ENCODE measurements at places on chromosomes 11 and 22. TPM values are rescaled to one million over a fixed set of nuclear protein-coding genes. Genes with fewer than 3 reads are reported as not detected.

Gene DDIAS
- 4.0 TPM for total RNA-seq

Gene SERPING1
- total RNA-seq: 136 TPM

Gene PAMR1
- 38.3 TPM for total RNA-seq

Gene SCN3B
- 0.22 TPM for total RNA-seq

Gene SLN
- total RNA-seq: not detected

DNA sequence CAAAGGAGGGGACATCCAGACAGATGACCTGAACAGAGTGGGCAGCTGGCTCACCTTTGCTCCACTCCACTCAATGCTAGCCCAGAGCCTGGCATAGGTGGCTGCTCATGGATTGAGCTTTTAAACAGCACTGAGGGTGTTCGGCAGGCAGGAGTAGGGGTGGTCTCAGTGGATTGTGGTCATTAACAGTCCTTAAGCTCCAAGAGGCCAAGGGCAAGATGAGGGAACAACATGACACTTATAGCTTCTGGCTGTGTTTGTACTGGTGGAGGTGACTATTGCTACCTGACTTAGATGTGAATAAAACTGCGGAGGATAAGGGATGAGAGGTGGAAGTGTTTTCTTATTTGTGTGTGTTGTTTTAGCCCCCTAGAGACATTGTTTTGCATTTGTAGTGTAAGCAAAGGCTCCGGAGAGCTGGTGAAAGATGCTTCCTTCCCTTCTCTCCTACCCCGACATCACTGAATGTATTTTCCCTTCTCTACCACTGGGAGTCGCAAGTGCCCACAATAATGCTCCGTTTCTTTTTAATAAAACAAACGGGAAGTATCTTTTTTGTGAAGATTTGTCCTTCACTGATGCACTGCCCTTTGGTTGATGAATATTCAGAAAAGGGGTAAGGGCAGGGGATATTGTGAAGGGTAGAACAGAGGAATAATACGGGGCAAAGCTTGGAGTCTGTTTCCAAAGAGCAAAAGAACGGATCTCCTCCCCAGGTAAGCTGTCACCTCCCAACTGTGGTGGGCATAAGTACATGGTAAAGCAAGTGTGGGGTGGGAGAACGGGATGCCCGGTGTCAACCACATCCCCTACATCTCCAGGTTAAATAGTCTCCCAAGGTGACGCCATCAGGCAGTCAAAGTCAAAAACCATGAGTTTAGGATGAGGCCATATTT lies 27.5 kb upstream of the MTNR1B start:
- no peaks in the 10 kb centered on the region for H3K36me3 ChIP-seq
- peaks cover 9% of the 10 kb centered on the region for H3K27me3 ChIP-seq
- no peak for DNase-seq
- no peak overlapping the region for H3K27ac ChIP-seq

GRCh38 chr11:119432484-119433357 lies 9.7 kb upstream of the THY1 start:
- DNase-seq: no peak
- H3K27me3 ChIP-seq: peaks cover 3% of the 10 kb centered on the region

DNA sequence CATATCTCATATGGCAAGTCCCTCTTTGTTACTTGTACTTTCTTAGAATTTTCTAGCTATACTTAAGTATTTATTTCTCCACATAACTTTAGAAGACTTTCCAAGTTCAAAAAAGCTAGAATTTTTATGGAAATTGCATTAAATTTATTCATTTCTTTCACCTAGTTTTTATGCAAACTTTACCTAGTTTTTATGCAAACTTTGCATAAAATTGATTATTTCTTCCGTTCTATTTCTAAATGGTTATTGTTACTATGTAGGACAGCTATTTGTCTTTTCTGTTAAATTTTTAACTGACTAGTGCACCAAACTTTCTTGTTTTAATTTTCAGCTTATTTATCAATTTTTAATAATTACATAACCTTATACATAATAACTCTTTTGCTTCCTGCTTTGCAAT lies 3.2 kb upstream of the CREBZF start:
- DNase-seq: no peak
- H3K4me1 ChIP-seq: peaks cover 7% of the 10 kb centered on the region
- H3K27ac ChIP-seq: no peak overlapping the region
- no peaks in the 10 kb centered on the region for H3K27me3 ChIP-seq

DNA sequence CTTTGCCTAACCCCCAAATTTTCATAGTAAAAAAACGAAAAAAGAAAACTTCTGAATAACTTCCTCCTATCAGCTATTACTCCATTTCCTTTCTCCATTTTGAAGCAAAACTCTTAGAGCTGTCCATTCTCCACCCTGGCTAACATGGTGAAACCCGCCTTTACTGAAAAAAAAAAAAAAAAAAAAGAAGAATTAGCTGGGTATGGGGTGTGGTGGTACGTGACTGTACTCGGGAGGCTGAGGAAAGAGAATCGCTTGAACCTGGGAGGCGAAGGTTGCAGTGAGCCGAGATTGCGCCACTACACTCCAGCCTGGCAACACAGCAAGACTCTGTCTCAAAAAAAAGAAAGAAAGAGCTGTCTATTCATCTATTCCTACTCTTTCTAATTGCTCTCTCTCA lies 11.3 kb upstream of the NXF1 start:
- H3K27me3 ChIP-seq: no peaks in the 10 kb centered on the region
- no peak for DNase-seq
- H3K4me1 ChIP-seq: no peaks in the 10 kb centered on the region
- H3K4me3 ChIP-seq: no peak overlapping the region
- H3K36me3 ChIP-seq: peaks cover 26% of the 10 kb centered on the region

- peaks cover 15% of the 10 kb centered on the region for H3K4me1 ChIP-seq
- no peak for DNase-seq
Observed at GRCh38 chr11:57155838-57156607, 25.7 kb upstream of the LRRC55 start.

- H3K27ac ChIP-seq: no peak overlapping the region
- H3K4me3 ChIP-seq: no peak overlapping the region
- no peak for DNase-seq
Observed at GRCh38 chr22:47687776-47688175, 925.3 kb downstream of the TBC1D22A start.

- H3K27ac ChIP-seq: no peak overlapping the region
- H3K4me1 ChIP-seq: no peaks in the 10 kb centered on the region
- no peak overlapping the region for H3K4me3 ChIP-seq
Observed at GRCh38 chr22:17601031-17601430, 27.5 kb downstream of the ATP6V1E1 start.

GRCh38 chr22:25081409-25081824 lies 118.2 kb upstream of the CRYBB3 start:
- H3K27ac ChIP-seq: no peak overlapping the region
- H3K4me1 ChIP-seq: no peaks in the 10 kb centered on the region
- H3K36me3 ChIP-seq: no peaks in the 10 kb centered on the region
- no peak for DNase-seq
- H3K4me3 ChIP-seq: no peak overlapping the region
- H3K27me3 ChIP-seq: no peaks in the 10 kb centered on the region

GRCh38 chr22:37156686-37157435 lies 7.1 kb upstream of the IL2RB start:
- peaks cover 14% of the 10 kb centered on the region for H3K27me3 ChIP-seq
- H3K36me3 ChIP-seq: no peaks in the 10 kb centered on the region
- H3K27ac ChIP-seq: no peak overlapping the region
- no peaks in the 10 kb centered on the region for H3K4me1 ChIP-seq
- no peak for DNase-seq

GRCh38 chr11:102546923-102547471 lies 16.4 kb upstream of the MMP7 start:
- no peaks in the 10 kb centered on the region for H3K36me3 ChIP-seq
- H3K27me3 ChIP-seq: no peaks in the 10 kb centered on the region
- peaks cover 9% of the 10 kb centered on the region for H3K4me1 ChIP-seq
- no peak for DNase-seq
- H3K27ac ChIP-seq: no peak overlapping the region
- no peak overlapping the region for H3K4me3 ChIP-seq

DNA sequence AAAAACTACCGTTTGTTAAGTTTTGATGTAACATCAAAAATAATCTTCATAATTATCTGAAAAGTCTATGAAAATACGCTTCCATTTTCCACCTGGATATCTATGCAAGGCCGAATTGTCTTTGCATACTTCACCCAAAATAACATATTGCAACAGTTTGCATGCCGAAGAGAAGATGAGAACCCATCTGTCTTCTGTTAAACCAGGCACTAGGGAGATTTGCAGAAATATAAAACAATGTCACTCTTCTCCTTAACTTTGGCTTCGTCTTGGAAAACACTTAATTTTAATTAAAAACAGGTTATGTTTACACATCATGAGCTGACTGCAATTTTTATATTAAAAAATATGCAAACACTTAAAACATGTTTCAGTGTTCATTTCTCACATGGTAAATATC lies 1325.8 kb downstream of the TBC1D22A start:
- H3K4me3 ChIP-seq: no peak overlapping the region
- no peak overlapping the region for H3K27ac ChIP-seq
- no peak for DNase-seq
- H3K36me3 ChIP-seq: no peaks in the 10 kb centered on the region

DNA sequence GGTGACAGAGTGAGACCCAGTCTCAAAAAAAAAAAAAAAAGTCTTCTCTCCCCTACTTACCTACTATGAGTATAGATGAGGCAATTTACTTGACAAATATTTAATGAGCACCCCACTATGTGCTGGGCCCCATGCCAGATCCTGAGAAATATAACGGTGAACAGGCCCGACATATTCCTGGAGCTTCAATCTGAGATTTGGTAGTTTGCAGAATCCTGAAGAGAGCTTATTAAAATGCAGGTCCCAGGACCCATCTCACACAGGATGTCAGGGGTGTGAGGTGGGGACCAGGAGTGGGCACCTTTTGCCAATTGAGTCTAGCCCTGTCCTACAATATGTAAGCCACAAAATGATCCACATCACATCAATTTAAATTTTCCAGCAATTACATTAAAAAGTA lies 44.0 kb downstream of the KCNJ4 start:
- H3K36me3 ChIP-seq: no peaks in the 10 kb centered on the region
- H3K4me1 ChIP-seq: no peaks in the 10 kb centered on the region
- H3K4me3 ChIP-seq: no peak overlapping the region
- no peak overlapping the region for H3K27ac ChIP-seq

GRCh38 chr22:19874307-19875060 lies 19.8 kb upstream of the GNB1L start:
- H3K36me3 ChIP-seq: no peaks in the 10 kb centered on the region
- H3K4me1 ChIP-seq: peaks cover 16% of the 10 kb centered on the region
- H3K4me3 ChIP-seq: no peak overlapping the region
- no peak overlapping the region for H3K27ac ChIP-seq
- peak; percentile 20 for DNase-seq
- H3K27me3 ChIP-seq: no peaks in the 10 kb centered on the region

GRCh38 chr11:129374993-129375750 lies 476 bp upstream of the BARX2 start:
- peak; percentile 67 for DNase-seq
- peak overlapping the region; percentile 79 for H3K4me3 ChIP-seq
- no peaks in the 10 kb centered on the region for H3K36me3 ChIP-seq

- peak overlapping the region; percentile 93 for H3K27ac ChIP-seq
- H3K4me3 ChIP-seq: peak overlapping the region; percentile 76
- no peaks in the 10 kb centered on the region for H3K36me3 ChIP-seq
- peaks cover 32% of the 10 kb centered on the region for H3K4me1 ChIP-seq
- no peak for DNase-seq
Observed at GRCh38 chr11:120209746-120210625, 846 bp upstream of the OAF start.

DNA sequence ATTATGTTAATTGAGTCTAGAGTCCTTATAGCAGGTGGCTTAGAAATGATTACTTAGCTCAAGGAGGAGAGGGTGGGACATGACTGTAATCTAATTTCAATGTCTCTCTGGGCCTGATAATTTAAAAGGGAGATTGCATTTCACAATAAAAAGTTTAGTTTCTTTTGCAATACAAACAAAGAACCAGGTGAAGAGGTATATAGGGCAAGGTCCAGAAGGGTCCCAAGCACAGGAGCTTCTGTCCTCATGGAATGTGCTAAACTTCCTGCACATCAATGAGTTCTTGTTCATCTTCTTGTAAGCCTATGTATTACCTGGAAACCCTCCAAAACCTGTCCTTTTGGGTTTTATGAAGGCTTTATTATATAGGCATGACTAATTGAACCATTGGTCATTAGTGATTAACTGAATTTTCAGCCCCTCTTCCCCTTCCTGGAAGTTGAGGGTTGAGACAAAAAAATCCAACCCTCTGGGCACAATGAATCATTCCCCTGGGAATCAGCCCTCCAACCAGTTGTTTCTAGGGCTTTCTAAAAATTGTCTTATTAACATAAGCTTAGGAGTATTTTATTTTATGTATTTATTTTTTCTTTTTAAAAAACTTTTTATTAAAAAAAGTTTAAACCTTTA lies 37.6 kb downstream of the MS4A2 start:
- H3K4me3 ChIP-seq: no peak overlapping the region
- H3K27me3 ChIP-seq: no peaks in the 10 kb centered on the region
- no peaks in the 10 kb centered on the region for H3K36me3 ChIP-seq
- DNase-seq: no peak

GRCh38 chr11:120066738-120067437 lies 71.0 kb downstream of the TRIM29 start:
- DNase-seq: no peak
- no peaks in the 10 kb centered on the region for H3K27me3 ChIP-seq
- H3K27ac ChIP-seq: no peak overlapping the region
- no peak overlapping the region for H3K4me3 ChIP-seq
- H3K36me3 ChIP-seq: no peaks in the 10 kb centered on the region

DNA sequence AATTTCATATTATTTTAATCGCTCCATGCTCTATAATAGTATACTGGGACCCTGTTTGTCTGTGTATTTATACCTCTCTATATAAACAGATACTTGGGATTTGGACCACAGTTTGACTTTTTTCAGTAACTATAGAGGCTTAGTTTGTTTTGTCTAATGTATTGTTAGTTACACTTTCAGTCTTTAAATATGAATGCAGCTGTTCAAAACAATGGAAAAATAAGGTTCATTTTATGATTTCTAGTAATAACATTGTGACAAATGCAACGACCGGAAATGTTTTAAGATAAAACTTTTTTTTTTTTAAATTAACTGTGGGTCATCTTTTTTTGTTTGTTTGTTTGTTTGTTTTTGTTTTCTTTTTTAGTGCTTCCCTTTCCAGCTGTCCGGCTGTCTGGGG lies 133.5 kb downstream of the ARHGAP42 start:
- DNase-seq: no peak
- H3K27ac ChIP-seq: no peak overlapping the region
- H3K4me3 ChIP-seq: no peak overlapping the region

- H3K27me3 ChIP-seq: no peaks in the 10 kb centered on the region
- no peak overlapping the region for H3K27ac ChIP-seq
- peaks cover 28% of the 10 kb centered on the region for H3K4me1 ChIP-seq
- no peak for DNase-seq
Observed at GRCh38 chr11:125270711-125271110, 106.2 kb downstream of the PKNOX2 start.

Data from mesothelial cell of epicardium (in vitro differentiated cells).